MCF 10A (cell line): ENCODE measurements at places on chromosomes 13 and 19.

GRCh38 chr13:23621316-23621645 is 51.1 kb downstream of the TNFRSF19 start:
- DNase-seq = peak; percentile 53

GRCh38 chr19:18340190-18340989 is at the start of gene PGPEP1:
TSS of gene PGPEP1 (plus strand) at chr19:18340598. CDS start at chr19:18340682, 84 bp downstream.
- no peak for DNase-seq

- no peak for DNase-seq
Measured at GRCh38 chr19:6250024-6250615, 29.7 kb downstream of the MLLT1 start.

DNA sequence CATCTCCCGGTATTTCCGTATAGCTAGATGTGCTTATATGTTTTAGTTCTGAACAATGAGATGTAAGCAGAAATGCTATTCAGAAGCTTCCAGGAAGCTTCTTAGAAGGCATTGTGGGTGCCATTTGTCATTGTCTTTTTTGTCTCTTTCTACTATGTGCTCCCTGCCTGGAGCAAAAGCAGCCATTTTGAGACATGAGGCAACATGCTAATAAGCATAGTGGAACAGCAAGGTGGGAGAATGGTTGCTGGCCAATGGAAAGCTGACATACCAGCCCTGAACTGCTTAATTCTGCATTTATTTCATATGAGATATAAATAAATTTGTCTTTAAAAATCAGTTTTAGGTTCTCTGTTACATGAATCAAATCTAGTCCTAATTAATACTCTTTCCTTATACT is 299.7 kb downstream of the LMO7 start:
- no peak for DNase-seq

DNA sequence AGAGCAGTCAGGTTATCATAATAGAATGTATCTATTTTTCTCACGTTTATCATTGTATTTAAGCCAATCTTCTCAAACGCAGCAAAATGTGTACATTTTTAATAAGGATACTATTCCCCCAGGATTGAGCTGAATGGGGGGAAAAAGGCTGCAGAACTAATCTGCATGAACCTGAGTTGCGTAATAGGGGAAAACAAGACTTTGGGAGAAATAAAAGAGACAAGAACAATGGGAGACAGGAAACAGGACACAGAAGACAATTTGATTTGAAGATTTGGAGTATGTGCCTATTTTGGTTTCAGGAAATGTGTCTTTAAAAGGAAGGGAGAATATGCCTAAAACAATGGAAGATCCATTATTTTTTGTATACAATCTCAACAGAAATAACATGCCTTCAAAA is 844.5 kb downstream of the DIAPH3 start:
- no peak for DNase-seq

GRCh38 chr13:77038907-77039480 is 12.0 kb upstream of the FBXL3 start:
- DNase-seq = no peak

DNA sequence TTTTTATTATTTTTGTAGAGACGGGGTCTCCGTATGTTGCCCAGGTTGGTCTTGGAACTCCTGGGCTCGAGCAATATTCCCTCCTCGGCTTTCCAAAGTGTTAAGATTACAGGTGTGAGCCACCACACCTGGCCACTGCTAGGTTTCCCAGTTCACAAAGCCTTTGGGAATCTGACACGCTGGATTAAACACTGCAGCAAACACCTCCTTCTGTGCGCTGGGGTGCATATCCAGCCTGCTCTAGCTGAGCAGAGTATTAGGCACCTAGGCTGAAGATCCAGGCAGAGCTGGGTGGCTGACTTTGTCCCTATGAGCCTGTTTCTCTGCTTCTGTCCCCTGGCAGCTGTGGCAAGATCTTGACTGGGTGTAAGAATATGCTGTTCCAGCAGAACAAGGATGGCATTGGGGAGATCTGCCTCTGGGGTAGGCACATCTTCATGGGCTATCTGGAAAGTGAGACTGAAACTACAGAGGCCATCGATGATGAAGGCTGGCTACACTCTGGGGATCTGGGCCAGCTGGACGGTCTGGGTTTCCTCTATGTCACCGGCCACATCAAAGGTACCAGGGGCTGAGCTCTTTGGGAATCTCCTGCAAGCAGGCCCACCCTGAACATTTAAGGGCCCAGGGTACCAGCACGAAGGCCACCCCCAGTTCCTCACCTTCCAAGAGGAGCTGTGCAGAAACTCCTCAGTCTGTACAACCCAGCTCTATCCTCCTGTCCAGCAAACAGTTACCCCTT is 49.8 kb downstream of the ACSBG2 start:
- no peak for DNase-seq

- DNase-seq = peak; percentile 51
Measured at GRCh38 chr13:31485183-31485582, 254.1 kb upstream of the RXFP2 start.

DNA sequence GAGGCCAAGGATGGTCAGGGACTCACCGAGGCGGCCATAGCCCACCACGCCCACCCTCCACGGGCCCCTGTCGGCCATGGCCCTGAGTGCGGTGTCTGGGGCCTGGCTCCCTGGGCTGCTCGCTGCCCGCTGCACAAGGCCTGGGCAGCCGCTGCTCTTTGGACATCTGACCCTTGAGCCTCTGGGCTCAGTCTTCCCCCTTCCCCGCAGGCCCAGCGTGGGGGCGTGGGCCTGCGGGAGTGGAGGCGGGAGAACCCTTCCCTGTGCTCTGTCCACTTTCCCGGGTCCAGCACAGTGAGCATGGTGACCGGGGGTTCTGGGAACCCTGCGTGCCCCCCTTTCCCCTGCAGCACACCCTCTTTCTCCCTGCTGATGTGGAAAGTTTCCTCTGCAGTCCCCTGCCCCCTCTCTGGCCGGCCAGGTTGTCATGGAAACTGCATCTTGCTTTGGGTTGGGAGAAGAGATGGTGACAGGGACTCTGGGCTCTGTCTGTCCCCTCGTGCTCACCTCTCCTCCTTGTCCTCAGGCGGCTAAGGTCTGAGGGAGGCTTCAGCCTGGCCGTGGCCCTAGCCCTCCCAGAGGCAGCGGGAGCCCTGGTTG is at the start of gene ASPDH:
ASPDH (minus strand) TSS at position 168 of the 600 bp plus-strand sequence; CDS start at position 78, 90 bp downstream.
- DNase-seq = no peak

- DNase-seq = no peak
Measured at GRCh38 chr13:33261387-33262061, 24.0 kb downstream of the STARD13 start.

DNA sequence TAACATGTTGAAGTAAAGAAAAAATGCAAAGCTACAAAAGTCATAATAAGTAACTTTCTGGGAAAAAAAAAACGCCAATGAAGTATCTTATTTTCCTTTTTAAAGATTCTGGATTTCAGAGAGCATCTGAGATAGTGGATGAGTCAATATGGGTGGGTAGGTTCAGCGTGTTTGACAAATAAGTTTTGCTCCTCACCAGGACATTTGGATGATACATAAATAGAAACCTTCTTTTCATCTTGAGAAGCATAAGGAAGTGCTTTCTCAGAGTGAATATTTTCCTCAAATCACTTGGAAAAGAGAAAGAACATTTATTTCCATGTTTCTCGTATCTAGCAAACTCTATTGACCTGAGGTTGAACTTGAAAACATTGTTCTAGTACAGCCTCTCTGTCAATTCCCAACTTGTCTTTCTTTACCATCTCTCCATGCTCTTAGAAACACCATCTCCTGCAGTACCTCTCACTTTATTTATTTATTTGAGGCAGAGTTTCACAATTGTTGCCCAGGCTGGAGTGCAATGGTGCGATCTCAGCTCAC is 463.2 kb downstream of the KLF5 start:
- DNase-seq = no peak

GRCh38 chr13:90197722-90198121 is 1149.8 kb upstream of the MIR17HG start:
- peak; percentile 33 for DNase-seq

- DNase-seq = no peak
Measured at GRCh38 chr13:58991826-58992477, 1171.8 kb downstream of the DIAPH3 start.

- no peak for DNase-seq
Measured at GRCh38 chr19:48634036-48634342, 3.2 kb downstream of the DBP start.

DNA sequence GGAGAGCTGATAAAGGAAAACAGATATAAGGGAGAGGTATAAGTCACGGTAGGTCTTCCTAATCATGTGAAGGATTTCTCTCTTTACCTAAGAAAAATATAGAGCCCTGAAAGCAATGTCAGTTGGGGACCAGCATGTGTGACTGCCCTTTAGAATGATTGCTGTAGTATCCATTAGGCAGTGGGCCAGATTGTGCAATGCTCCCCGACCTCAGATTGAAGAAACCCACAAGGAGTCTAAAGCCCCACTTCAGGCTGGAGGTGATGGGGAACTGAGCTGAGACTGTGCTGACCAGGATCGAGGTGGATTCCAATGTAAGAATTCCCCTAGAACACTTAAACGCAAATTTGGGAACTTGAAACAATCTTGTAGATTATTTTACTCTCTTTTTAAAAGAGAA is 614.4 kb downstream of the LIG4 start:
- peak; percentile 9 for DNase-seq

- no peak for DNase-seq
Measured at GRCh38 chr13:32316028-32316339, 676 bp downstream of the BRCA2 start.
